Activated naive CD8-positive, alpha-beta T cell treated with anti-CD3 and anti-CD28 coated beads, Interleukin-2, amount 10 ng/mL, durations not matched to agents 7 days and 5 days (primary cell): ENCODE measurements at places on chromosomes 4 and X. TPM values are rescaled to one million over a fixed set of nuclear protein-coding genes. Genes with fewer than 3 reads are reported as not detected.

DNA sequence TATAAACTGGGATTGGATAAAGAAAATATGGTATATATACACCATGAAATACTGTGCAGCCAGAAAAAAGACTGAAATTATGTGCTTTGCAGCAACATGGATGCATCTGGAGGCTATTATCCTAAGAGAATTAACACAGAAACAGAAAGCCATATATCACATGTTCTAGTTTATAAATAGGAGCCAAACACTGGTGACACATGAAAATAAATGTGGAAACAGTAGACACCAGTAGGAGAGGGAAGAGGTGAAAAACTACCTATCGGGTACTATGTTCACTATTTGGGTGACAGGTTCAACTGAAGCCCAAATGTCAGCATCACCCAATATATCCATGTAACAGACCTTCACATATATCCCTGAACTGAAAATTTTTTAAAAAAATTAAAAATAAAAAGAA is 725.1 kb downstream of the C4orf33 start:
- DNase-seq = no peak
- H3K4me3 ChIP-seq = no peak overlapping the region
- H3K27ac ChIP-seq = no peak overlapping the region
- H3K36me3 ChIP-seq = no peaks in the 10 kb centered on the region
- H3K27me3 ChIP-seq = no peaks in the 10 kb centered on the region
- H3K4me1 ChIP-seq = no peaks in the 10 kb centered on the region

GRCh38 chr4:148044912-148045352 is 313.0 kb downstream of the ARHGAP10 start:
- peaks cover 6% of the 10 kb centered on the region for H3K36me3 ChIP-seq
- no peak overlapping the region for H3K4me3 ChIP-seq
- DNase-seq = no peak

DNA sequence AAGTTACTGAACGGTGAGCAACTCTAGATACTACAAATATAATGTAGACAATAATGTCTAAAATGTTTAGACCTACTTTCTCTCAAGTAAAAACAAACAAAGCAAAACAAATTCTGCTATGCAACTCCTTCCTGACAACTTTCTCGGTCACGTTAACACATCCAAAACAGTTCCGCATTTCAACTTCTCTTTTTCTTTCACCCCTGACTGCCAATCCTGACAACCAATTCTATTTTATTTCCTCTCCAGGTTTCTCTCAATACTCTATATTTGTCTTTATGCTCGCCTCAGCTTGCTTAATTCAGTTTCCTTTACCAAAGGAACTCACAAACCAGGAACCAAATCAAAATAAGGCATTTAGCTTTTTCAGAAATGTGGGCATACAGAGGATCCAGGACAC is 513.0 kb downstream of the FSTL5 start:
- H3K4me1 ChIP-seq = no peaks in the 10 kb centered on the region
- H3K27ac ChIP-seq = no peak overlapping the region
- H3K27me3 ChIP-seq = no peaks in the 10 kb centered on the region
- no peaks in the 10 kb centered on the region for H3K36me3 ChIP-seq
- DNase-seq = no peak

DNA sequence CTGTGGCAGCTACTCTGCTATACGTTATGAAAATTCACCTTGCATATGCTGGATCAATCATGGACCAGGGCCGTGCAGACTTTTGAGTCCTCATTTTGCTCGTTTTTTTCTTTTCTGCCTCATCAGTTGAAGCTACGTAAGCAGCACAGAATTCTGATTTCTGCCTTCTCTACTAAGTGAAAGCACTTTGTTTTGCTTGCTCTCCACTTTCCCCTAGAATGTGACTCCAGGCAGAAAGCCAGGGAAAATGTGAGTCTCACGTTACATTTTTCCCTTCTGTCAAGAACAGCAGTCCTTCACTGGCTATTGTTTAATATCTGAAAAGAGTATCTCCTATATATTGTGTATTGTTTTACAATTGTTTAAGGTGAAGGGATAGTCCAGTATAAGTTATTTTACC is 1840.1 kb downstream of the PCDH7 start:
- no peaks in the 10 kb centered on the region for H3K36me3 ChIP-seq
- H3K27ac ChIP-seq = no peak overlapping the region
- H3K4me3 ChIP-seq = no peak overlapping the region
- DNase-seq = no peak

GRCh38 chr4:93495346-93495745 is 333.2 kb upstream of the ATOH1 start:
- H3K27me3 ChIP-seq = no peaks in the 10 kb centered on the region
- H3K27ac ChIP-seq = no peak overlapping the region
- DNase-seq = no peak
- no peaks in the 10 kb centered on the region for H3K4me1 ChIP-seq

- H3K4me1 ChIP-seq = no peaks in the 10 kb centered on the region
- no peak overlapping the region for H3K27ac ChIP-seq
- DNase-seq = no peak
- H3K4me3 ChIP-seq = no peak overlapping the region
These were observed 14.5 kb upstream of the TXLNG start for GRCh38 chrX:16771483-16772398.

DNA sequence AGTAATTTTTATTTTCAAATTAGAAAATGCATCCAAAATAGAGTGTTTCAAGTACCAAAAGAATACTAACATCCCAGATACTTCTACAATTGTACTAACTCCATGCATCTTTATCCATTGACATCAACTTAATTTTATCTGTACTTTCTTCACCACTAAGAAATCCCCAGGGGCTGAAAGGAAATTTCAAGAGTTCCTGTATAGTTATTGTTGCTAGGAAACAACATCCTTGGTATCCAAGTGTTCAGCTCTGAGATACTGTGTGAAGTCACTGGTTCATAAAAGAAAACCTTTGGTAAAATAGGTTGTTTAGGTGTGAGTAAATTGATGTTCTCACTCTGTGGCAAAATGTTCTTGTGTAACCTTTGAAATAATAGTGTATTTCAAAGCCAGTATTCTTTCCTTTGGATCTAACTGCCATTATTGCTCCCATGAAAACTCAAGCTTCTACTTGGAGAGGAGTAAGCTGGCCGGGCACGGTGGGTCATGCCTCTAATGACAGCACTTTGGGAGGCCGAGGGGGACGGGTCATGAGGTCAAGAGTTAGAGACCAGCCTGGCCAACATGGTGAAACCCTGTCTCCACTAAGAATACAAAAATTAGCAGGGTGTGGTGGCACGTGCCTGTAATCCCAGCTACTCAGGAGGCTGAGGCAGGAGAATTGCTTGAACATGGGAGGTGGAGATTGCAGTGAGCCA is 72.9 kb downstream of the COMMD8 start:
- DNase-seq = no peak
- H3K27me3 ChIP-seq = peaks cover 13% of the 10 kb centered on the region
- no peak overlapping the region for H3K4me3 ChIP-seq
- H3K4me1 ChIP-seq = no peaks in the 10 kb centered on the region
- H3K27ac ChIP-seq = no peak overlapping the region
- no peaks in the 10 kb centered on the region for H3K36me3 ChIP-seq

Gene ANAPC10
- total RNA-seq = 23.2 TPM
